Calu3 (cell line): ENCODE measurements at places on chromosomes 16 and 17. TPM values are rescaled to one million over a fixed set of nuclear protein-coding genes. Genes with fewer than 3 reads are reported as not detected.

The GP1BA gene
- total RNA-seq = not detected in 2 replicates

- no peak overlapping the region for H3K27ac ChIP-seq
- no peaks in the 10 kb centered on the region for H3K4me1 ChIP-seq
- no peaks in the 10 kb centered on the region for H3K36me3 ChIP-seq
Measured at GRCh38 chr17:48134912-48135480, 27.4 kb downstream of the SNX11 start.

DNA sequence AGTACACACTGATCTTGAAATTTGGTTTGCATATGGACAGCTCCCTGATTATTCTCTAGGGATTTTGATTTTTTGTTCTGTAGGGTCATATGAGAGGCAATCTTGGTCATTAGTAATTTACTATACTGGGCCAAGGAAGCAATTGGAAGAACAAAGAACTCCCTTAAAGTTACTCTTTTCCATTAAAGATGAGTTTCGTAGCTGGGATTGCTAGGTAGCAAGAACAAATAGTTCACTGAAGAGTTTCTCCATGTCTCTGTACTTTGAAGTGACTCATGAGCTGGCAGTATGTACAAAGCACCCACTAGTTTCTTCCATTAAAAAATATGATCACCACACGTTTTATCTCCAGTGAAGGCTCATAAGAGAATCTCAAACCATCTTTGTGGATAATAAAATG lies 6.2 kb upstream of the BCAS3 start:
- no peak overlapping the region for H3K27ac ChIP-seq
- no peak overlapping the region for H3K4me3 ChIP-seq
- DNase-seq = no peak
- H3K27me3 ChIP-seq = no peaks in the 10 kb centered on the region

DNA sequence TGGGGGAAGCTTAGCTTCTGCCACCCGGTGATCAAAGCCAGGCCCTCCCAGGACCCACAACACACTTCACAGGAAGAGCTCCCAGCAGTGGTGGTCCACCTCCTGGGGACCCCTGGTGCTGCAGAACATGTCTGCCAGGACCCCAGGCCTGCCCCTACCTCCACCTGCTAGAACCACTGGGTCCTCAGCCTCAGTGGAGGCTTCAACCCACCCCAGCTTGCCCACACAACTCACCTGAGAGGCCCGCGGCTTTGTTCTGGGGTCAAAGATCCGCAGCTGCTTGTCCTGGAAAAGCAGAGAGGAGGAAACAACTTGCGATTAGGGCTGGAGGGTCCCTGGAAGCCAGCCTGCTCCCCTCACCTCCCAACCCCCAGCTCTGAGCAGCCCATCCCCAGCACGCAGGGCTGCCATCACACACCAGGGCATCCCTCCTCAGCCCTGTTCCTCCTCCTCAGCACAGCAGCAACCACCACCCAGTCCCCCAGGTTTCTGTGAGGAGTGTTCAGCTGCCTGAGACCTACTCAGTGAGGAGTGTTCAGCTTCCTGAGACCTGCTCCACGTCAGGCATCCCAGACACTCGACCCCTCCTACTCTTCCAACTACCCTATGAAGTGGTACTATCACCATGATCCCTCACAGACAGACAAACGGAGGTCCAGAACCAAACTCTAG lies 21.2 kb downstream of the CORO7 start:
- H3K4me3 ChIP-seq = no peak overlapping the region
- peaks cover 14% of the 10 kb centered on the region for H3K4me1 ChIP-seq
- no peaks in the 10 kb centered on the region for H3K27me3 ChIP-seq
- no peak for DNase-seq
- H3K27ac ChIP-seq = no peak overlapping the region
